ENCODE measurements at places on chromosomes 4 and X.

GRCh38 chrX:136847874-136848273 lies 32.7 kb downstream of the RBMX start:
- no peak for DNase-seq

DNA sequence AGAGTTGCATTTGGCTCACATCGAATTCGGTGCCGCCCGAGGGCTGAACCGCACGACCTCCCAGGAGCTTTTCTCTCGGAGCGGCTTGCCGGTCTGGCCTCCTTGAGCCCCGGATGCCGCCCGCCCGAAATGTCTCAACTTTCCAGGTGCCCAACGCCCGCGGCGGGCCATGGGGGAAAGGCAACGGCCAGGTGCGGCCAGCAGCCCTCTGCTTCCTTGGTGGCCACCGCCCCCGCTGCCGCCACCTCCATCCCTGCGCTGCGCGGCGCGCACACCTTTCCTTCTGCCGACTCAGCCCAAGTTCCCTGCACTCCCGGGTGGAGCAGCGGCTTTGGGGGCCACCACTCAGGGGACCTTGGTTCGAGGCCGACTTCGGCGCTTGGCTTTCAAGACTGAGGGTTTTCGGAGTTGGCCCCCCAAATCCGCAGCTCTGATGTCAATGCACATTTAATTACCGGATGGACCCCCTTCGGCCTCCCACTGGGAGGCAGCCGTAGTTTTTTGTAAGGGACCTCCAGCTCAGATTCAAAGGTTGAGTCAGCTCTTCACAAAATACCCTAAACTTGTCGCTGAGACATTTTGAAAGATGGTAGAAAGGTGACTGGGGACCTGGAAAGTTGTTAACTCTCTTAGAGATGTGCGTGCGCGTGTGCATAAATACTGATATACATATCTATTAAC lies 1.1 kb downstream of the AFF2 start:
- no peak for DNase-seq

GRCh38 chr4:84875636-84876371 lies 90.7 kb downstream of the WDFY3 start:
- no peak for DNase-seq

GRCh38 chr4:20217951-20218350 lies 33.8 kb upstream of the SLIT2 start:
- no peak for DNase-seq

DNA sequence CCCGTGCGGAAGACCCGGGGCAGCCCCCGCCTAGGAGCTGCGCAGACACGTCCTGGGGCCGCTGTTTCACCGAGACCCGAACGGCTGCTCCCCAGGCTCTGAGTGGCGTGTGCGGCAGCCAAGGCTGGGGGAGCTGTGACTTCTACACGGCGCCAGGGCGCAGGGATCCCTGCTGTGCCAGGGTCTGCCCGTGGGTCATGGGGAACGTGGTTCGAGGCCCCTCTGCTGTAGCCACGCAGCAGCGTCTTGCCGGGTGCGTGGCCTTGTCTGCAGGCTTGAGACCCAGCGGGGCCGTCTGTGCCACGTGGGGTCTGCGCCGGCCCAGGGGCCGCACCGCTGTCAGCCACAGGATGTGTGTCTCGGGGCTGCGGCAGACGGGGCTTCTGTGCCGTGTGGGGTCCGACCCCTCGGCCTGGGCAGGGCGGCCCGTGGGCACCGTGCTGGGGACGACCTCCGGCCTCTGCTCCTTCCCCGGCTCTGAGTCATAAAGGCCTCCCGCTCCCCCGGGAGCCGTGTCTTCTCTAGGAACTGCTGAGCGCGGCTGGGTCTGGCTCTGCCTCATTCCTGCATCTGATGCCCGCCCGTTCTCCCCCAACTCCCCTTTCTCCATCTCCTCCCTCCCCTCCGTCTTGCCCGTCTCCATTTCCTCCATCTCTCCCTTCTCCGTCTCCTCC lies 12.7 kb upstream of the GTPBP6 start:
- DNase-seq = no peak

Data from SK-N-MC (cell line).